ENCODE measurements at places on chromosomes 16 and 17. TPM values are rescaled to one million over a fixed set of nuclear protein-coding genes. Genes with fewer than 3 reads are reported as not detected.

OTOP2 gene
- 4.8 TPM for polyA plus RNA-seq

ZNF287 gene
- polyA plus RNA-seq = 1.8 TPM

ORAI3 gene
- 15.6 TPM for polyA plus RNA-seq

CDT1 gene
- polyA plus RNA-seq = 3.6 TPM

PRR15L gene
- 334 TPM for polyA plus RNA-seq

CHD9NB gene
- polyA plus RNA-seq = 9.5 TPM

Data from sigmoid colon (tissue), 7 donors.